ENCODE measurements at places on chromosomes 1 and 21.

GRCh38 chr1:43304771-43305300, 4.1 kb downstream of the TIE1 start:
- DNase-seq = no peak

DNA sequence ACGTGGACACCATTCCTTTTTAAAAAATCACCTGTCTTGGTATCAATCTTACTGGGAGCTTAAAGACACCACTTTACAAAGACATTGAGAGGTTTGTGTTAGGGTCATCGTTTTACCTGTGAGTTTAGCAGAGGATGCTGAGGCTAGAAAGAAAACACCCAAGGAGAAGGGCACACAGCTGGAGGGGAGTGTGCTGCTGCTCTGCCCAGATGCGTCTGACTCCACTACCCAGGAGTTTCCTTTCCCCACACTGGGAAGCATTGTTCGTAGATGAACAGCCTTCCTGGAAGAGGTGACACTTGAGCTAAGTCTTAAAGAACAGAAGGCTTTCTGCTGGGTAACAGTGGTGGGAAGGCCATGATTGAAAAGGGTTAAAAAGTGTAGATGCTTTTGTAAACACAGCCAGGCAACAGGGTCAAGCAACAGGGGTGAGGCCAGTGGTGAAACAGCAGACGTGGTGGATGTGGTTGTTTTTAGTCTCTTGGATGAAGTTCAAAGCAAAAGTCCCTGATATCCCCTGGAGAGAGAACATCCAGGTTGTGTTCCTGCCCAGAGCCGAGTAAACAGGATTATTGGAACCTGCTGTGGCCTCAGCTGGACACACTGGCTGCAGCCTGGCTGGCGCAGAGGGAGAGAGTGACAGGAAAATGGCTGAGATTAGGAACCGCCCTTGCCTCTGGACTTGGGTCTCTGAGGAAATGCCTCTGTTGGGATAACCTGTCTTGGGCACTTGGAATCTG, 198.6 kb upstream of the JUN start:
- no peak for DNase-seq

- DNase-seq = no peak
These were observed 73.9 kb downstream of the DNTTIP2 start for GRCh38 chr1:93805027-93805610.

- DNase-seq = no peak
These were observed 240.9 kb upstream of the ADGRL2 start for GRCh38 chr1:81559662-81560350.

DNA sequence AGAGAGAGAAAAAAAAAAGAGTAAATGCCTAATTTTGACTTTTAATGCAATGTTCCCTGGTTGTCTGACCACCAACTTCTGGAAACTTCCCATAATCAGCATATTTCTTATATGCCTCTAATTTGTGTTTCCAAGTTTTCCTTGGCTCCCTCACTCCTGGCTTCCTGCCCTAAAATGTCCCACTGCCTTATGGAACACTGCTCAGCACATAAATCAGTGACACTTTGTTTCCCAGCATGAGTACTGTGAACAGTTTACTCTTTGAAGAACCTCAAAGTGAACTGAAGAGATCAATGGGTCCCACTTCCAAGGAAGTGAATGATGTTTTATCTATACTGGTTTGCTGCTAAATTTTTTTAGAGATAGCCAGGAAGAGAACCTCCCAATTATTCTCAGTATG, 271.3 kb upstream of the PRMT6 start:
- DNase-seq = no peak

DNA sequence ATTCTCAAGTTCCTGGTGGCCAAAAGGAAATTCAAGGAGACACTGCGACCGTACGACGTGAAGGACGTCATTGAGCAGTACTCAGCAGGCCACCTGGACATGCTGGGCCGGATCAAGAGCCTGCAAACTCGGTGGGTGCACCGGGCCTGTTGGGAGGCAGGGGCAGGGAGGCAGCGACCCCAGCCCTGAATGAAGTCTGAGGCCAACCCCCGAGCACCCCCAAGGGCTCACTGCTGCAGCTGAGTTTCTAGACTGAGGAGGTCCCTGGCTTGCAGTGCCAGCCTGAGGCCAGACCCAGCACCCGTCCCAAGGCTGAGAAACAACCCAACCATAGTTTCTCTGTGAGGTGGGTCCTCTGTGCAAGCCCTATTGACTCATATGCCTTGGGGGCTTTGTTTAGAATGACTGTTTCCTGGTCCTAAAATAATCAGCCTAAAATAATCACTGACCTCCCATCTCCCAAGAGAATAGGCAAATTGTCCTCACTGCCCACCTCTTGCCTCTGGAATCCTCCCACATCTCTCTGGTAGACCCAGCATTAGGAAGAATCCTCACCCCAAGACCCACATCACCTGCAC, 27.1 kb downstream of the CITED4 start:
- DNase-seq = no peak

- no peak for DNase-seq
These were observed 108.8 kb downstream of the PLXNA2 start for GRCh38 chr1:208135354-208135753.

DNA sequence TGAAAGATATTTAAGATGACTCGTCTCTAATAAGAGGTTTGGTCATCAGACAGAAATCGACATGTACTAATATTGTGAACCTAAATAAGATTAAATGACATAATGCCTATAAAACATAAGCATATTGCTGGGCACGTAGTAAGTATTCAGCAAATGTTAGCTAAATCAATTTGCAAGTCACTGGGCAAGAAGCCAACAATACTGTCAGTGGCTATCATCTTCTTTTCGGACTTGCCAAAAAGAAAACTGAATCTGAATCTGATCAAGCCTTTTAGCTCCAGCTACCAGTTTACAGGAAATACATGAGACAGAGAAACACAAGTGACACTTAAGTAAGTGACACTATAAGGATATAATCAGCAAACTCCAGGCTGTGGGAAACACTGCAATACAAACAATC, 46.0 kb downstream of the RPL5 start:
- no peak for DNase-seq

DNA sequence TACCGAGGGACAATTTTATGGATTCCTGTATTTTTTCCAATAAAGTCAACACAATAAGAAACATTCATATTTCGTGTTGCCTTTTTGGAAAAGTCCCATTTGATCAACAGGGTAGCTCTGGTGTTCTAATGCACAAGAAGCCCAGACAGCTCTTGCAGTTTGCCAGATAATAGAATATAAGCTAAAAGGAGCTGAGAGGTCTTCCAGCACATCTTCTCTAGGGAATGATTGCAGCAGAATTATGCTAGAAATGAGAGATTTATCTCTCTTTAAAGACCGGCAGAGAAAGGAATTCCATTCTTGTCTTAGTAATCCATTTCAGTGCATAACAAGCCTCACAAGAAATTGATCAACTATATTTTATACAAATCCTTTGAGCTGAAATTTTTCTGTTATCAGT, 25.0 kb upstream of the DDX59 start:
- no peak for DNase-seq

GRCh38 chr1:28578696-28579218, 13.3 kb upstream of the RAB42 start:
- no peak for DNase-seq

DNA sequence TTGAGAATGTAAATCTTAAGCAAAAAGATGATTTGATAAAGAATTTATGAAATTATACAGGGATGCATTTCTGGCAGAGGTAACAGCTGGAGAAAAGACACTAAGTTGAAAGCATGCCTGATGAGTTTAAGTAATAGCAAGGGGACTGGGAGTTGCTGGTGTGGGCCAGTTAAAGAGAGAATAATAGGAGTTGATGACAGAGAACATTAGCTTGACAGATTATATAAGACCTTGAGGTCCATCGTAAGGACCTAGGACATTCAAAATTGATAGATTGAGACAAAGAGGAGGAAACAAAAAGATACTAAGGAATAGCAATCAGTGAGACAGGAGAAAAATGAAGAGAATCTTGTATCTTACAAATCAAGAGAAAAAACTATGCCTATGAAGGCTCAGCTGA, 84.7 kb upstream of the TMPRSS15 start:
- DNase-seq = no peak

DNA sequence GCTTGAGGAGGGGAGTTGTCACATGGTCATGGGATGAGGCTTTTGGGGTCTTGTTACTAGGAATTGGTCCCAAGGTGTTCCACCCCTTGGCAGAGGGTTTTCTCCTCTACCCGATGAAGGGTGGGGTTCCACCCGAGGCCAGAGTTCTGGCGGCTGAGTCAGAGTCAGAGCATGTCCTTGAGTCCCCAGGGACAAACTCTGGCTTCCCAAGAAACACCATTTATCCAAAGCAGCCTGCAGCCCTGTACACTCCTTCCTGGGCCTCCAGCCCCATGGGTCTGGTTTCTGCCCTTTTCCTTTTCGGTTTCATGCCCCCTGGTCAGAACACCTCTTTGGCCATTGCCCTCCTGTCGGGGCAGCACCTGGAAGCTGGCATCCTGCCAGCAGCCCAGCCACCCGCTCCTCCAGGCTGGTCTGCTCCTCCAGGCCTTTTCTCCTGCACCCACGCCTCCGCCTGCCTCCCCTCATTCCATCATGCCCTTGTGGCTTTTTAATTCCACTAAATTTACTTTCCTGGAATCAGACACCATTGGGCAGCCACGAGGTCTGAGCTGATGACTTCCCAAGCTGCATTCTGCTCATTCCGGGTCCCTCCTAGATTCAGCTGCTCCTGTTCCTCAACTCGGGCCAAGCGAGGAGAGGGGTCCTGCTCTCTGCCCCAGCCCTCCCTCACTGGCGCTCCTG, 301.7 kb upstream of the VAMP3 start:
- no peak for DNase-seq

DNA sequence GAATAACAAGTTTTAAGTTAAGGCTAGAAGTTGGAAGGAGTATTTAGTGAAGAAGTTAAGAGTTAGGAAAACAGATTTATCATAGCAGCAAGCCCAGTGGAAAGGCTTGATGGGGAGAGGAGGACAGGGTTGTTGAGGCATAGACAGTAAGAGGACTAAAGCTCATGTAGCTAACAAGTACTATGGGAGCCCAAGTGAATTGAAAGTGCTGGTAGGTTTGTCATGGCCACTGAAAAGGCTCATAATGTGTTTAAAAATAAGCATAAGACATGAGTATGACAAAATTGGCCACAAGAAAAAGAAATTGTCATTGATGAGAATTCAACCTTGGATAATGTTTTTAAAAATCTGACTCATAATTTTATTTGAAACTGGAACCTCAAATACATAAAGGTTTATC, 49.2 kb upstream of the CRB1 start:
- DNase-seq = no peak

DNA sequence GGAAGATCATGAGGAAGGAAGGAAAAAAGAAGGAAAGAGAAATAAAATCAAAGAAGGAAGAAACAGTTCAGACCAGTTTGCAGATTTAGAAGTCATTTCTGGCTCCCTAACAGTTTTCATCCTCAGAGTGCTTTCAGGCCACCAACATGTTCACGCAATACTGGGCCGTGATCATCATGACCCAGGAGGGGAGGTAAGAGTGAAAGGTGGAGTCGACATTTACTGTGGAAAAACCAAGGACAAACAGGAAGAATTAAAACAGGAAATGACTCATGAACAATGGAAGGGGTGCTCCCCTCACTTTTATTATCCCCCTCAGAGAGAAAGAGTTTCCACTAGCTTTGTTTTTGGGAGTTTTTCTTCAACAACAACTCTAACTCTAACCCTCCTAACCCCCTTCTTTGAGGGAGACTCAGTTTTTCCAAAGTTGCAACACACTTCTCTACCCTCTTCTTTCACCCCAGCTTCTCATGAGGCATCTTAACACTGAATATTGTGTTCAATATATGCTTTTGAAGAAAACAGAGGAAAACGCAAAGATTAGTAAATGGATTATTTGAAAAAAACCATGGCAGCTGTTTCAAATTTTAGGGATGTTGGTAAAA, 60.4 kb downstream of the VANGL2 start:
- DNase-seq = peak; percentile 44

GRCh38 chr1:38800720-38801671, 58.6 kb downstream of the RRAGC start:
- no peak for DNase-seq

- no peak for DNase-seq
These were observed 25.7 kb upstream of the OR10J5 start for GRCh38 chr1:159561497-159561896.

DNA sequence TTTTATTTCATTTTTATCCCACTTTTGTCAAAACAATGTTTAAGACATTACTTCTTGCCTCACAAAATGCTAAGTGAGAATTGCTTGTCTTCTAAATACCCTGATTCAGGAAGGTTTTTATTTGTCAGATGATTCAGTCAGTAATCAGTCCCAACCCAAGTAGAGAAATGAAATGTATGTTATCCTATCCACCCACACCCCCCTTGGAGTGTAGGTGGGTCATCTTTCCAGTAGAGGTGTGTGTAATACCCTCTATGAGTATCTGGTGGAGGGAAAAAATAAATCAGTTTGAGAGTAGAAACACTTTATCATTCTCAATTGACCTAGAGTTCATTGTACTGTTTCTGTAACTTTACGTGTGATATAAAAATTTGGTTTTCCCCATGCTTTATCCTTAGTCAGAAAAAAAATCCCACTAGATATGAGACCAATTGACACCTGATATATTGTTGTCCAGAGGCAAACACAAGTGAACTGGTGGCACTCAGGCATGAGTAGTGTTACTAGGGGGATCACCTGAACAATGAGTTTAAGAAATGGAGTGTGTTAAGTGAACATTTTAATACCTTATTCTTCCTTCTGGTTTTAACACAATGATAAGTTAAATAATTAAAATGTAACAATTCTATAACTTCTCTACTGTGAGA, 153.8 kb upstream of the C1orf105 start:
- peak; percentile 66 for DNase-seq

- DNase-seq = no peak
These were observed 120.1 kb upstream of the SGIP1 start for GRCh38 chr1:66413838-66414175.

GRCh38 chr1:109356915-109357314, 40.8 kb downstream of the SORT1 start:
- DNase-seq = no peak

GRCh38 chr1:201970334-201971159, 11.9 kb upstream of the RNPEP start:
- DNase-seq = no peak

DNA sequence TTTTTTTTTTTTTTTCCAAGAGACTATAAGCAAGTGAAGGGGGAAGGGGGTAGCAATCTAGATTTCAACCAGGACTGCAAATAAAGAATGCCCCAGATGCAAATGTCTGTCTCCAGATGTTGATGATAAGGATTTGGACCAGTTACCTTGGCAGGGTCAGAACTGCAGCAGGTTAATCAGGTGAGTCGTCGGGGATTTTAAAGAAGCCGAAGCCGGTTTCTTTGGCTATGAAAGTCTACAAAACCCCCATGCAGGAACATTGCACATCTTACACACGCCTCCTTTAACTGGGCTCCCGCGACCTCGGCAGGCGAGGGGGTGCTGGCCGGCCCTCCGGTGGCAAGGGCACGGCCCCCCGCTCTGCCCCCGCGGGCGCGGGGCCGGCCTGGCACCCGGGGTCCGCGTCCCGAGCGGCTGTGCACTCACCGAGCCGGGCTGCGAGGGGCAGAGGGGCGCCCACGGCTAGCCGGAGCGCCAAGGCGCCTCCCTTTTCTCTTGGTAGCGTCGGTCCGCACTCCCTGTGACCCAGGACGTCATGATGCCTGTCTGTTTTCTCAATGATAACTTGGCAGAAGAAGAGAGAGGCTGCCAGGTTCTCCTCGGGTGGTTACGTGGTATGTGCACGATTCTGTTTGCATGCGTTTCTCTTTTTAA, 366.3 kb upstream of the ESRRG start:
- no peak for DNase-seq

GRCh38 chr1:244815600-244816099, 19.8 kb upstream of the COX20 start:
- DNase-seq = no peak

- no peak for DNase-seq
These were observed 415.7 kb upstream of the ZP4 start for GRCh38 chr1:238306411-238306810.
